NCI-H1930 (cell line): ENCODE measurements at places on chromosomes 11 and 22.

GRCh38 chr22:36144886-36145541 is 15.5 kb downstream of the APOL3 start:
- DNase-seq, result peak; percentile 7

DNA sequence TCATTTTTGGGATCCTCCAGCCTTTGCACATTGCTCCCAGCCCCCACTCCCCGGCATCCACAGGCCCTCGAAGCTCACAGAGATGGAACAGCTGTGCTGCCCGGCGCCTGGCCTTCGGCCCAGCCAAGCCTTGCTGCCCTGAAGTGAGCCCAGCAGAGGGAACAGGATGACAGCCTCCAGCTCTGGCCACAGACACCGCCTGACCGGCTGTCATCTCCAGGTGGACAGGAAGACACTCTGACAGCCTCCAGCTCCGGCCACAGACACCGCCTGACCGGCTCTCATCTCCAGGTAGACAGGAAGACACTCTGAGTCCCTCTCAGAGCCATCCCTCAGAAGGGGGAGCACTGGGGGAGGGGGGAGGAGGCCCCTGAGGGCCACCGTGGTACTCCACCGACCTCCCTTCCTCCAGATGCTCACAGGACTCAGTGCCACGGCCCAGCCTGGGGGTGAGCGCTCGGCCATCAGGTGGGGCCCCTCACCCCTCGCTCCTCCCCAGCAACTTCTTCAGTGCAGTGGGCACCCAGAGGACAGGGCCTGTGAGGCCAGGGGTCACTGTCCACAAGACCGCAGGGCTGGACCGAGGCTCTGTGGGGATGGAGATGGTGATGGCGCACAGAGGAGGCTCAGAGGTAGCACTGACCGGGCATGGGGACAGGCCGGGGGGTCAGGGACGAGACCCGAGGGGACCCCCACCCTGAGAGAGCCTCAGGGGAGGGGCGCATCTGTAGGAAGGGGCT is 58.6 kb downstream of the BRD1 start:
- no peak for DNase-seq

GRCh38 chr22:20405931-20406685 is 12.2 kb downstream of the ZNF74 start:
- DNase-seq, result no peak

GRCh38 chr22:30253205-30253852 is 6.8 kb upstream of the LIF start:
- no peak for DNase-seq

DNA sequence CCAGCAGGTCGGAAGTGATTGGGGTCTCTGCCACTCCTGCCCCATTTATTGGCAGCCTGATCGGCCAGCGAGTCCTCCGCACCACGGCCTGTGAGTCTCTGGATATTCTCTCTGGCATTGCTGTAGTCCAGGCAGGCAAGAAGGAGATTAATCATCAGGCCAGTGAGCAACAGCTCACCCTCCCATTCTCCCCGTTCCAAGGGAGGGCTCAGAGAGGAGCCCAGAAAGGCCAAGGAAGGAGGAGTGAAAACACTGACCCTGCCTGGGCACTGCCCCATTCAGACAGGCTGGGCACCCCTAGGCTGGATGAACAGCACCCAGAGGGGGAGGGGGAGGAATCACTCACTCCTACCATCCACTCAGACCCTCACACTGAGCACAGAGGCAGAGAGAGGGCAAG is 3.1 kb downstream of the SAA2 start:
- DNase-seq, result no peak

GRCh38 chr11:81658722-81659121 is 1074.9 kb downstream of the FAM181B start:
- DNase-seq, result no peak

GRCh38 chr22:17960695-17961445 is 63.5 kb downstream of the MICAL3 start:
- DNase-seq, result no peak

- DNase-seq, result no peak
Measured at GRCh38 chr22:19526076-19526701, 2.0 kb upstream of the CLDN5 start.

DNA sequence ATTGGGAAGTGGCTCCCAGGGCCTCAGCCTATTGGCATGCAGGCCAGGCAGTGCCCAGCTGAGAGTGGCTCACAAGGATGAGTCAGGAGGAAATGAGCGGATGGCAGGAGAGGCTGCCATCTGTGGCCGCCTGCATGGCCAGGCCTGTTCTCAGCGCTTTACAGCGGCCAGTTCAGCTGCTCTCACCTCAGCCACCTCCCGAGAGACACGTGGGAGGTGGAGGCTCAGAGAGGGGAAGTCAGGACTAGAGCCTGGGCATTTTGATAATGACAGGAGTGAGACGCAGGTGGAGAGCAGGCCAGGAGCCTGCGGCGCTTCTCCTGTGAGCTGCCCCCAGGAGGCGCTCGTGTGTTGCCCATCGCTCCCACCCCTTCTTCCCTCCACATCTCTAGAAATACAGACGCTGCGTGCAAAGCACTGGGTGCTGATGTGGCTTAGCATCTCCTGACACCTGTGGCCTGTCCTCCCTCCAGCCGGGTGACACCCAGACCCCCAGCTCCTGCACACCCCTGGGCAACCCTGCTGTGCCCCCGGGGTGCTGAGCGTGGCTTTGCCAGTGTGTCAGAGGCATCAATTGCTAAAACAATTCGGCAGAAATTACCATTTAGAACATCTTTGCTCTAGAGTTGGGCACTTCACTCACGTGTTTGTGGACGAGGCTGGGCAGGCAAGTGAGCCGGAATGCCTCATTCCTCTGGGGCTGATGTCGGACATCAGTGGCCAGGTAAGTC is 21.4 kb upstream of the PANX2 start:
- no peak for DNase-seq

GRCh38 chr11:104772806-104773241 is 125.4 kb downstream of the CASP12 start:
- DNase-seq, result no peak

- DNase-seq, result no peak
Measured at GRCh38 chr22:33917744-33918406, 2.4 kb downstream of the LARGE1 start.

GRCh38 chr22:49321477-49322055 is 506.1 kb downstream of the BRD1 start:
- no peak for DNase-seq

- DNase-seq, result no peak
Measured at GRCh38 chr11:114074546-114075343, 15.2 kb downstream of the ZBTB16 start.

GRCh38 chr11:69366591-69366990 is 72.6 kb downstream of the MYEOV start:
- no peak for DNase-seq

- peak; percentile 8 for DNase-seq
Measured at GRCh38 chr11:19345519-19345847, 104.7 kb upstream of the E2F8 start.
